ENCODE measurements at places on chromosomes 1 and 21. TPM values are rescaled to one million over a fixed set of nuclear protein-coding genes. Genes with fewer than 3 reads are reported as not detected.

Gene MYOC
- not detected for total RNA-seq

Gene TMEM269
- 0.05 TPM for total RNA-seq

Gene RPE65
- not detected for total RNA-seq

Gene CACHD1
- 1.3 TPM for total RNA-seq

Gene TMOD4
- total RNA-seq = 0.24 TPM

Gene LRRC3
- 2.0 TPM for total RNA-seq

Gene NUDT17
- total RNA-seq = 7.5 TPM

Gene CNKSR1
- 0.11 TPM for total RNA-seq

Gene OR2T2
- not detected for total RNA-seq

Gene AMPD1
- total RNA-seq = not detected

Gene LHX8
- total RNA-seq = 1.0 TPM

Gene RIT1
- 18.3 TPM for total RNA-seq

Gene HHIPL2
- total RNA-seq = 11.1 TPM

Gene MASP2
- total RNA-seq = not detected

Gene TMPRSS15
- total RNA-seq = not detected

Gene S100B
- not detected for total RNA-seq

Gene IGSF3
- total RNA-seq = 15.6 TPM

Gene OR2L2
- total RNA-seq = not detected

Gene CLDN19
- not detected for total RNA-seq

Gene ZMYND12
- 0.63 TPM for total RNA-seq

Gene SLX9
- total RNA-seq = 40.0 TPM

Gene CNIH3
- 0.69 TPM for total RNA-seq

Gene ANKRD65
- 0.03 TPM for total RNA-seq

Gene SLC1A7
- not detected for total RNA-seq

All from A549 treated with AZD2906 at 1 μM for 4 hours (cell line).